ENCODE measurements at places on chromosomes 3 and 15.

DNA sequence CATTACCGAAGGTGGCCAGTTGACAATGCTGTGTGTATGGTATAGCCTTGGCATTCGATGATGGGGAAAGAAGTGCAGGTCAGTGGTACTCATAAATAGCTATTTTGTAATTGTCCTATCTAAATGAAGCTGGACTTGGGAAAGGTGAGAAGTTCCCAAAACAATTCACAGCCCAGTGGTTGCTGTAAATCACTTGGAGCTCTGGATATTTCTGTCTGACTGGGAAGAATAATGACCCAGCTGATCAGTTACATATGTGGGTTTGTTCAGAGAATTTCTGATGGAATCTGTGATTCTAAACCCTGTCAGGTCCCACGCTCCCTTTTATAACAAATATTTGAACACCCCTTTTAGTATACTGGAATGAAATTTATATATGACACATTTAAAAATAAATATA is 133.9 kb upstream of the PFN2 start:
- no peak for DNase-seq

DNA sequence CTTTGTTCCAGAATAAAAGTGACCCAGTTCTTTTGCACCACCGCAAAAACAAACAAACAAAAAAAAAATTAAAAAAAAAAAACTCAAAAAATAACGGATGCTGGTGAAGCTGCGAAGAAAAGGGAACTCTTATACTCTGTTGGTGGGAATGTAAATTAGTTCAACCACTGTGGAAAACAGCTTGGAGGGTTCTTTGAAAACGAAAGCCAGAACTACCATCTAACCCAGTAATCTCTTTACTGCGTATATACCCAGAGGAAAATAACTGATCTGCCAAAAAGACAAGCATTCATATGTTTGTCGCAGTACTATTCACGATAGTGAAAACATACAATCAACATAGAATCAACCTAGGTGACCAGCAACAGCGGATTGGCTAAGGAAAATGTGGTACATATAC is 298.9 kb upstream of the CBLB start:
- no peak for DNase-seq

- DNase-seq, result no peak
Observed at GRCh38 chr3:89139870-89140269, 32.4 kb downstream of the EPHA3 start.

GRCh38 chr3:197283045-197283444 is 15.4 kb downstream of the DLG1 start:
- no peak for DNase-seq
